ENCODE measurements at places on chromosomes 4 and X. TPM values are rescaled to one million over a fixed set of nuclear protein-coding genes. Genes with fewer than 3 reads are reported as not detected.

The CENPVL1 gene
- total RNA-seq, result not detected

DNA sequence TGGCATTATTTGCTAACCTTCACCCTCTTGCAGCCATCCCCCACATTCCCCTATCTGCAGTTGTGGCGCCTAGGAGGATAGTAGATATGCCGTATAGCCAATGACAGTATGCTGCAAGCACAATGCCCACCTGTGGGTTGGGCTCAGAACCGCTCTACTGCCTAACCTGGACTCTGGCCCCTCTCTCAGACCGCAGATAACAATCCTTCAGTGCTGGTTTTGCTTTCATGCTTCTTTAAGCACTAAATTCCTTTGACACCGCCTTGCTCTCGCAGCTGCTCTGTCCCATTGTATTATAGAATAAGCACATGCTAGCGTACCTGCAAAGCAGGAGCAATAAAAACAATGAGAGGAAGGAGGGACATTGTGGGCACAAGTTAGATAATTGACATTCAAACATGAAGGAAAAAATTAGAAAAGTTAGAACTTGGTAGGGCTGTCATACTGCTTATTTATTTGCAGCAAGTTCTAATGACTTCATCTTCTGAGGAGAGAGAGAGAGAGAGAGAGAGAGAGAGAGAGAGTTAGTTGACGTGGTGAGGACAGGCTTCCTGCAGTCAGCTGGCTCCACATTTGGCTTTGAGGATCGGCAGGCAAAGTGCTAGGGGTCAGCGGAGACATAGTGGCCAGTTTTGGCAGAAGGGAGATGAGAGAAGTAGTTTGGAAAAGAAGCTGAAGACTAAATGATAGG is 55.8 kb downstream of the WWC2 start:
- DNase-seq, result no peak

- DNase-seq, result no peak
Observed at GRCh38 chr4:140423106-140423505, 4.3 kb downstream of the CLGN start.

DNA sequence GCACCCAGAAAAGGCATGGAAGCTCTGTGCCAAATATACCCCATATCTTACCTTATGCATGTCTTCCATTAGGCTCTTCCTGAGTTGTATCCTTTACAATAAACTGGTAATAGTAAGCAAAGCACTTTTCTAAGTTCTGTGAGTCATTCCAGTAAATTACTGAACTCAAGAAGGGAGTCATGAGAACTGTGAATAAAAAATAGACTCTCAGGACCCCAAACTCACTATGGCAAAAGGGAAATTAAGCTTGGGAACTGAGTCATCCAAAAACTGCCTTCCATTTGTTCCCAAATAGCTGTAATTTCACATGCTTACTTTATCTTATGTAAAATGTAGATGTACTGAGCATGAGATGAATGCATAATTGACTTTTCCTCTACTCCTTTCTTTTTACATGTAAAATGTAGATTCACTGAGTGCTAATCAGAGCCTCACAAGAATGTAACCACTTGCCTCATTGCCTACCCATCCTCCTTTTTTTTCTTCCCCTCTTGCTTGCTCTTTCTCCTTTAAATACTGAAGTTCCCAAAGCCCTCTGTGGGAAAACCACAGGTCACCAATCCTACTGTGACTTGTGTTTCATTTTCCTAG is 8.1 kb downstream of the TCEAL3 start:
- no peak for DNase-seq

The DHRSX gene
- total RNA-seq, result 31.9 TPM

The CCDC110 gene
- total RNA-seq, result 0.44 TPM

GRCh38 chrX:150896632-150897031 is 1.8 kb downstream of the CD99L2 start:
- no peak for DNase-seq

GRCh38 chr4:94960708-94961107 is 203.0 kb downstream of the BMPR1B start:
- DNase-seq, result no peak

GRCh38 chr4:29081234-29081955 is 1638.8 kb upstream of the PCDH7 start:
- no peak for DNase-seq

DNA sequence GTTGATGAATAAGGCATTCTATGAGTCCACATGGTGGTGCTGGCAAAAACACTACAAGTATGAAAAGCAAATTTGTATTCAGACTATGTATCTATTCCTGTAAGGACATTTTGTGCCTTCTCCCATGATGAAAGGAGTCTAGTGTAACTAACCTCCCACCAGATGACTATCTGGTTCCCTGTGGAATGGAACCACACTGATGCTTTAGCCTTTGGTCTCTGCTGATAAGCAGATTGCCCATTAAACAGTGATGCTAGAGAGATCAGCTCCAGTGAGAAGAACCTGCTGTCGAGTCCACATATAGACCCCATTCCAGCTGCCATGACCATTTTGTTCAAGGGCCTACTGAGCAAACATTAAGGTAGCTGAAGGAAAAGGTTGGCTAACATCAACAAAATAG is 10.5 kb upstream of the THOC2 start:
- DNase-seq, result no peak

GRCh38 chr4:95638920-95639501 is 90.2 kb upstream of the UNC5C start:
- no peak for DNase-seq

The TCEAL1 gene
- total RNA-seq, result 25.5 TPM

- no peak for DNase-seq
Observed at GRCh38 chr4:87426865-87427517, 4.6 kb downstream of the NUDT9 start.

The FGFBP2 gene
- 5.1 TPM for total RNA-seq

DNA sequence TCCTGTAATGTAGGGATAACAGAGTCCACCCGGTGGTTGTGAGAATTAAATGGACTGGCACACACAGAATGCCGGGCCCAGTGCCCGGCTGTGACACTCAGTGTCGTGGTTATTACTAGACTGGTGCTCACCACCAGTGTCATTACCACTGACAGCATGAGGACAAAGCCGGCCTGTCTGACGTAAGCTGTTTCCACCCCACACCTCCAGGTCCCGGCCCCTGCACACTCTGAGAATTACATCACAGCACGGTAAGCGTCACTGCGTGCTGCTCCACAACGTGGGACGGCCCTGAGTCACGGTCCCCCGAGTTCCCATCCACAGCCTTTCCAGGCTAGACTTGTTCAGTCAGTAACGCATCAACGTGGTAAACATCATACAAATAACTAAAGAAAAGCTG is 22.9 kb downstream of the FAT1 start:
- DNase-seq, result no peak

- no peak for DNase-seq
Observed at GRCh38 chrX:34631479-34632220, 25.4 kb downstream of the TMEM47 start.

The PAK3 gene
- total RNA-seq, result 1.4 TPM

DNA sequence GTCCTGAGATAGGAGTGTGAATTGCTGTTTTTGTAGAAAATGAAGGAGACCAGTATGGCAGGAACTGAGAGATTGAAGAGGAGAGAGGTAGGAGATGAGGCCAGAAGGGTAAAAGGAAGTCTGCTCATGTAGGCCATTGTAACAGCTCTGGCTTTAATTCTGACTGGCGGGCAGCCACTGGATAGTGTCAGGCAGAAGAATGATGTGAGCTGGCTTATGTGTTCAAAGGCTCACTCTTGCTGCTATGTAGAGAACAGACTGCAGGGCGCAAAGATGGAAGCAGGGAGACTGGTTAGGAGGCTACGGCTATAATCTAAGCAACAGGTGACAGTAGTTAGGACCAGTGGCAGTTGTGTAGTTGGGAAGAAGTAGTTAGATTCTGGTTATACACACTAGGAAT is 160.2 kb upstream of the FGF13 start:
- no peak for DNase-seq

DNA sequence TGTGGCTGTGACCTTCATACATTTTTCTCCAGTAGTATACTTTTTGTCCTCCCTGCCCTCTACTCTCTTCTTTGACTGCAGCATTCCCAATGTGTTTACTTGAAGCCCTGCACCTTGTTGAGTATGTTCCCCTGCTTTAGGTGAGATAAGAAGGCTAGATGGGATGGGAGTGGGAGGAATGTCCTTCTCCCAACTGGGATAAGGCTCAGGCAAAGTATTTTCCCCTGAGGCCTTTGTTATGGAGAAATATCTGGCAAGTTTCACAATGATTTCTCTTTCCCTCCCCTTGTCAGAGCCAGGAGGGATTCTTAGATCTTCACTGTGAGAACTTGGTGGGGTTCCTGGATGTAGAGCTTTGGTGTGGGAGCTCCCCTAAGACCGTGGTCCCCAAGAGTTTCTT is 131.8 kb downstream of the CLCN5 start:
- DNase-seq, result no peak

GRCh38 chr4:56730097-56730496 is 49.0 kb upstream of the HOPX start:
- no peak for DNase-seq

DNA sequence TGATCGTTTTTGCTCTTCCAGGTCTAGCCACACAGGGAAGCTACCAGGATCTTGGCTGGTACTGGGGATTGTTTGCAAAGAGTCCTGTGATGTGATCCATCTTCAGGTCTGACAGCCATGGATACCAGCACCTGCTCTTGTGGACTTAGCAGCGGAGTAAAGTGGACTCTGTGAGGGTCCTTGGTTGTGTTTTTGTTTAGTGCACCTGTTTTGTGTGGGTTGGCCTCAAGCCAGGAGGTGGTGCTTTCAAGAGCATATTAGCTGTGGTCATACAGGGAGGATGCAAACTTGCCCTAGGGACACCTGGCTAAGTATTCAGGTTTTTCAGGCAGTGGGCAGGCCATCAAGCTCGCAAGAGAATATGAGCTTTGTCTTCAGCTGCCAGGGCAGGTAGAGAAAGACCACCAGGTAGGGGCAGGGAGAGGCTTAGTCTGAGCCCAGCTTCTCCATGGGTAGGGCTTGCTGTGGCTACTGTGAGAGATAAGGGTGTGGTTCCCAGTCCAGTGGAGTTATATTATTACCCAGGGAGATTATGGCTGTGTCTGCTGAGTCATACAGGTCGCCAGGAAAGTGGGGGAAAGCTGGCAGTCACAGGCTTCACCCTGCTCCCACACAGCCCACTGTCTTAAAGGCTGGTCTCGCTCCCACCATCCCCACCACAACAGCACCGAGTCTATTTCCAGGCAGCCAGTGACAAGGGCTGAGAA is 293.7 kb downstream of the PCDH18 start:
- DNase-seq, result no peak

DNA sequence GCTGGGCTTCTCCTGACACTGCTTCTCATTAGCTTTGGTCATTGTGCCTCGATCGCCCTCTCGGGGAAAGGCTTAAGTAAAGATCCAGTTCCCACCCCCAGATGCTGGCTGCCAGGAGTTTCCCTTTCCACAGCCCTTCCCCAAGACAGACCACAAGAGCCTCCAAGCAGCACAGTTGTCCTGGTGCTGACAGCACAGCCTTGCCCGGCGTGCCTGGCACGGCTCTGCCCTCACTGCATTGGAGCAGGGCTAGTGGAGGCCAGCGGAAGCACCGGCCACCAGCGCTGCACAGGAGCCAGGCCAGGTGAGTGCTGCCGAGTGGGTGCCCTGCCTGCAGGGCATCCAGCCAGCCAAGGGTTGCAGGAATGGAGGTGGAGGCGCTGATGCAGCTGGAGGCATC is 9.7 kb upstream of the MSANTD1 start:
- DNase-seq, result no peak

DNA sequence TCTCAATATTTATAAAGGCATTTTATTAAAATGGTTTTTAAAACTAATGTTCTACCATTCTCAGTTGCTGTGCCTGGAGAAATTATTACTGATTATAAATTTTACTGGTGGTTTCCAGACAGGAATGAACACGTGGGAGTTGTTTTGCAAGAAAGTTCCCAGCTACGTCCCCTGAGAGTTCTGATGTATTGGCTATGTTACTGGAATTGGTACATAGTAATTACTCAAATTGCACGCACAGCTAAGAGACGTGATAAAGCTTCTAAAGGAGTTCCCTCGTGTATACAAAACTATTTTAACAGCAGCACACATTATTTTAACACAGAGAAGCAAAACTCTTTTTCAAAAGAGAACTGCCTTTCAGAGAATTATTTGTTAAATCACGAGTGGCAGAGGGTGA is 292.2 kb downstream of the NLGN4X start:
- no peak for DNase-seq

DNA sequence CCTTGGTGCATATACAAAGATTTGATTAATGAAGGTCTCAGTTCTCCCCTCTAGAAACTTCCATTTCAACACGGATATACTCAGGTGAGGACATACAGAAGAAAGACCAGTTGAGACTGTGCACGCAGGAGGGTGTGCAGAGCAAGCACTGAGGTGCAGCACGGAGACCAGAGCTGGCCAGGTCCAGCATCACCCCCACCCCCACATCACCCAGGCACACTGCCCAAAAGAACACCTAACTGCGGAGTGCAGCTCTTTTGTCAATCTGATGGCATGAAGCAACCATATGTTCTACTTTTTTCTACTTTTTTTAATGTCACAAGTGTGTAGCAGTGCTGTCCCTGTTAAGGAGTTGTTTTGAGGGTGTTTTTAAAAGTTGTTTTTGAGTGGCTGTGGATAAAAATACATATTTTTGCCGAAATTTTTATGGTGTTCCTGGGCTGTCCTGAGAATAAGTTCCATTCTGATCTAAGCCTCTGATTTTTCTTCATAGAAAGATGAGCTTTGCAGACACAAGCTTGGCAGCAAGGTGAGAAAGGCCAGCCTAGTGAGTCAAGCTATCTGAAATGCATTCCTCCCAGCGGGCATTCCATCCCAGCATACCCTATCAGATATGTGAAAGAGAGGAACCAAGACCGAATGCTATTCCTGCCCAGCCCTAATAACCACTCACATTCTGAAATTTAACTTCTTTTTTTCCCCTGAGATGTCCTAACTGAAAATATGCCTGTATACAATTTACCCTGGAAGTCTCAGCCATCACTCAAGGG is 173.7 kb downstream of the PTTG2 start:
- DNase-seq, result no peak

The MAGEA3 gene
- total RNA-seq, result not detected

GRCh38 chrX:24651783-24652182 is 4.6 kb upstream of the PCYT1B start:
- DNase-seq, result no peak

DNA sequence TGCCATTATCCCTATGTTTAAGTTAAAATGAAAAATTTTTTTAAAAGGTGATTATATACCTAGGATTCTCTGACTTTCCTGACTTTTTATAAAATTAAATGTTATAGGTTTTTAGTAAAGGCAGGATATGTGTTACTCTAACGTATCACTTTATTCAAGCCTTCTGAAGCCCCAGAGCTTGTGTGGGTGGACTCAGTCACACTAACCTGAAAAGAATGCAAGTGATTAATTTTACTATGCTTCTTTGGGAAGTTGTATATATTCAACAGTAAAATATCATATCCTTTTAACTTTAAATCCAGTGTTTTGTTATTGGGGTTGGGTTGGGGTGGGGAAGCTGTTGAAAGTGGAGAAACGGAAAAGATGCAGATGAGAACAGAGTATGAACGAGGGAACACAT is 22.8 kb downstream of the PDLIM3 start:
- DNase-seq, result no peak

- DNase-seq, result no peak
Observed at GRCh38 chrX:39016556-39016955, 215.3 kb downstream of the MID1IP1 start.

The PGAM4 gene
- total RNA-seq, result not detected

GRCh38 chrX:33840176-33840575 is 291.9 kb downstream of the FAM47A start:
- DNase-seq, result no peak

Measured in lower lobe of right lung (tissue), 2 donors.